ENCODE measurements at places on chromosomes 12 and 14.

DNA sequence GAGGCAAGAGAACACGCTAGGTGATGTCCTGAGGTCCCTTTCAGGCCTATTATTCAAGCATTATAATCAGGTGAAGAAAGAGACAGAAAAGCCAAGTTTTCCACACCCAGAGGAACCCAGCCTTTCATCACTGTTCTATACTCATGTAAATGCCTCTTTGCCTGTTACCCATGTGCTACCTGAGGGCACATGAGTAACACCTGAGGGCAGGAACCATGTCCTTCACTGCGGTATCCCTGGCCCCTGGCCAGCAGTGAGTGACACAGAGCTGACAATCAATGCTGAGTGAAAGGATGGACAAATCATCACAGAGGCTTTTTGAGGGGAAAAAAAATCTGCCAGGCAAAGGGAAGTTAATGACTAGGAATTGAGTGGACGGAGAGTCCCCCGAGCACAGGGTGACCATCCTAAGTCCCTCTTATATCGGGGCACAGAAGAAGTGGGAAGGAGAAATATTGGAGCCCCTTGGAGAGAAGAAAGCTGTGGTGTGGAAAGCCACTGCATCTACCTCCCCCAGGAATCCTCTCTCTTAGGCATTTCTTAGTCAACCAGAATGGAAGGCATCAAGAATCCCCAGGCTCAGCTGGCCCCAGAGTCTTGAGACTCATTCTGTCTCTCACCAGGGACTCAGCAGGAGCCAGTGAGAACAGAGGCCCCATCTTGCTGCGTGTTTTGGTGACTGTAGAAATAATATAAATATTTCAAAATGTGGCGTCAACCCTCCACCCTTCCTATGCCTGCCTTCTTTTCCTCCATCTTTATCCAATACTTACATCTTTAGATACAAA is 212.9 kb downstream of the DPF3 start:
- DNase-seq: no peak

DNA sequence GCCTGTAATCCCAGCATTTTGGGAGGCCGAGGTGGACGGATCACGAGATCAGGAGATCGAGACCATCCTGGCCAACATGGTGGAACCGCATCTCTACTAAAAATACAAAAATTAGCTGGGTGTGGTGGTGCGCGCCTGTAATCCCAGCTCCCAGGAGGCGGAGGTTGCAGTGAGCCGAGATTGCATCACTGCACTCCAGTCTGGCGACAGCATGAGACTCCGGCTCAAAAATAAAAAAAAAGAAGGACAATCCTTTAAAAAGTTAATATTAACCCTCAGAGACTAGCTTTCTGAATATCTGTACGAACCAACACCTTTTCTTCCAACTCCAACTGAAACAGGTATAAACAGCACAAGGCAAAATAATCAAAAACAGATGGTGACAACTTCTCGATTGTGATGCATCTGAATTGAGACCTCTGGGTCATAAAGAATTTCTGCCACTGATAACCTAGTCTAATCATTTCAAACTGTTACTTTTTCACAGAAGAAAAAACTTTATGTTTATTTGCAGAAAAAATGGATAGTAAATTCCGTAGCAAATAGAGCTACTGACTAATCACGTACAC is 27.8 kb downstream of the CLIP1 start:
- no peak for DNase-seq

DNA sequence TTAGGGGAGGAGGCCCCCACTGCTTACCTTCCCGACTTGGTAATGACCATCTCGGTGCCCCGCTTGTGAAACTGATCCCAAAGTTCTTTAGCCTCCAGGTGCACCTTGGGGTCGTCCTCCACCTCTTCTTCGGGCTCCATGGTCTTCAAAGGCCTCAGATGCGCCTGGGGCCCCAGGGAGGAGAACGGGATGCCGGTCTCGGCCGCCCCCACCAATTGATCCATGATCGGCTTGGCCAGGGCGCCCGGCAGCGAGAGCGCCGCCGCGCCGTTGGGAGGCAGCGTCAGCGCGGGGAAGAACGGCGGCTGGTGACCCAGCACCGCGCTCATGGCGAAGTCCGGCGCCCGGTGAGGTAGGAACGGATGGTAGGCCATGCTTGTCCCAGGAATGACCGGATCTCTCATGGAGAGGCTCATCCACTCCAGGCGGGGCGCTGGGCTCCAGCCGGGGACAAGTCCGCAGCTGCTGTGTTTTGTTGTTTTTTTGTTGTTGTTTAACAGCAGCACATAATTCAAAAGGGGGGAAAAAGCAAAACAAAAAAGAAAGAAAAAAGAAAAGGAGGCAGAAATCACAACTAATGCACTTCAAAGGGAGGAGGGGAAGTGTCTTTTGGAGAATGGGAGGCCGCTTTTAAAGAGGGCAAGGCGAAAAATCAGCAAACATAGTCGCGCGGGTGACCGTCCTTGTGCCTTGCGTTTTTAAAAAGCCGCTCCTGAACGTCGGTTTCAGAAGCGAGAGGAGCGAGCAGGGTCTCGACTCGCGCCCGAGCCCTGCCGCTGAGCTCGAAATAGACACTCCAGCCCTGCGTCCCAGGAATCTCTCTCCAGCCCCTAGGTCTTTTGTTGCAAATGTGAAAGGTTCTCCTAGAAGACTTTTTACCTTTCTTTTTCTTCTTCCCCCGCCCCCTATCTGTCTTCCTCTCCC is 928 bp downstream of the TBX3 start:
- DNase-seq: no peak

DNA sequence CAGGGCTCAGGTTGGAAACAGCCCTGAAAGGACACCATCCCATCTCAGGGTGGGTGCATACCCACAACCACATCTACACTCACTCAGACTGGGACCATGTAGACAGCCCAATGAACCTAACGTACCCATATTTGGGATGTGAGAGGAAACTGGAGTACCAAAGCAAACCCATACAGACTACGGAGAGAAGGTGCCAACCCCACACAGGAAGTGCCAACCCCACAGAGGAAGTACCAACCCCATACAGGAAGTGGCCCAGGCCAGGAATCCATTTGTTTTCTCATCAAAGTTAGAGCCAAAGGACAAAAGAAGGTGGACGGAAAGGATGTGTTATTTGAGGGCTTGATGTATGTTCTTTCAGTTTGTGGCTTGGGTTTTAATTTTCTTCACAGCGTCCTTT is 19.5 kb upstream of the SPIC start:
- DNase-seq: peak; percentile 0

GRCh38 chr14:38367922-38368321 is 112.0 kb upstream of the CLEC14A start:
- no peak for DNase-seq

GRCh38 chr12:24574538-24574937 is 374.4 kb downstream of the BCAT1 start:
- DNase-seq: no peak

DNA sequence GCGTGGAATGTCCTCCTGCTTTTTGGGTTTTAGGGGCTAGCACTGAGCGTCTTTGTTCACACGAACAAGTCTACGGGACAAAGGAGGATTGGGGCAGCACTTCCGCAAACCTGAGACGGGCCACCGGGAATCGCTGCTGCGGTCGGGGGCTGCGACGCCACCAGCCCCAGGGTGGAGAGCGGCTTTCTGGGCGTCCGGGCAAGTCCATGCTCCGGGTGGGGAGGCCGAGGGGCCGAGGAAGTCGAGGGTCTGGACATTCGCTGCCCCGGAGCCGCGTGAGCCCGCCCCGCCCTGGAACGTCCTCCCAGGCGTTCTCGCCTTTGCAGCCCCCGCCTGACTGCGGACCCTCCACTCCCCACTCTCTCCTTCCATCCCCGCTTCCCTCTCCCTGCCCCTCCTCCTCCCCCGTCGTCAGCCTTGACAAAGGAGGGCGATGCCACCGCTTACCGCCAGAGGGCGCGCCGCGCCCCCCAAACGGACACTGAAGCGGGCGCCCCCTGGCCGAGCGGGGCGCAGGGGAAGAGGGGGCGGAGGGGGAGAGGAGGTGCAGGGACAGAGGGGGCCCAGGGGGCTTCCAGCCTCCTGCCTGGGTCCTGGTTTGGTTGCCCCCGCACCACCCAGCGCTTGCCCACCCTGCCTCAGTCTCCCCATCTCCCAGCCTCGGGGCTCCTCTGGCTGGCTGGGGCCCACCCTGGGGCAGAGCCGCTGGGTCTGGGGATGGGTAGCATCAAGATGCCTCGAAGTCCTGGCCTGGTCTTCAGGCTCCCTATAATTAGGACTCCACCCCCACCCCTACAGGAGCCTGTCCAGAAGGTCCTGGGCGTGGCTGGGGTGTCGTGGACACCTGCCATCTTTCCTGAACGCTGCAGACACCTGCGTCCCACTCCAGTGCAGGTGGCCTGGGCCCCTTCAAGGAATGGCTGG is 39.1 kb upstream of the INF2 start:
- peak; percentile 52 for DNase-seq

DNA sequence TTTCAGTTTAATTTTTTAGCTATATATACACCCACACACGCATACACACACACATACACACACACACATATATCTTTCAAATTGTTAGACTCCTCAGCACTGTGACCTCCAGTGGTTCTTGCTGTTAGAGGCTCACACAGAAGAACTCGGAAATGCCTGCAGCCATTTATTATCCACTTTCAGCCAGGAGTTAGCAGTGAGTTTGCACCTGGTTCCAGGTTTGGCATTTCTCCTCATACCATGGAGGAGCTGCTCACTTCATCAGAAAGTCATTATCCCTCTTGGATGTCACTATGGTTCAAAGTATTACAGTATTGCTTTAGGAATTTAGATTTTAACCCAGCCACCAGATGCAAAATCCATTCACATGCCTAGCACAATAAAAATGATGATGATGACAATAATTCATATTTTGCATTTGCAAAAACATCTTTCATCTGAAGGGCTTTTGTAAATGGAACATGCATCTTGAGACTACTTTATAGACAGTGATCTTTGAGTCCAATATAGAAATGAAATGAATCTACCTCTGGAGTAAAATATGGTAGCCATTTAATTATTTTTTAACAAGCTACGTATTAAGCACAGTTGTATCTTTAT is 42.3 kb downstream of the NPAS3 start:
- no peak for DNase-seq

DNA sequence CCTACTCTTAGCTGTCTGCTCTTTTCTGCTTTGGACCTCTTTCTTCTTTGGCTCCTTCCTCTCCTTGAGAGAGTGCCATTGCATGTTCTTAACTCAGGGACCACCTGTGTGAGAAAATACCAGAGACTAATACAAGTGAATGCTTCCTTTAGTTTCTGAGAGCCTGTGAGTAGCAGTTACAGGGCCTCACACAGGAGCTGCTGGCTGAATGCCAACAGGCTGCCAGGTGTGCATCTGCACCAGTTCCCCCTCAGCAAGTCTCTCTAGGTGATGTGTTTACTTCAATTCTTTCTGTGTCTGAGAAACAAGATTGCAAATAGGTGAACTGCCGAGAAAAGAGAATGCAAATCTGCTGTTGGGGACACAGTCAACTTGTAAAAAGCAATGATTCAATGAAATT is 108.2 kb downstream of the STXBP6 start:
- no peak for DNase-seq

GRCh38 chr14:36208690-36209278 is 32.3 kb upstream of the PTCSC3 start:
- no peak for DNase-seq

- DNase-seq: no peak
These were observed 253.2 kb downstream of the NOVA1 start for GRCh38 chr14:26344596-26344995.

- no peak for DNase-seq
These were observed 6.8 kb downstream of the KDM2B start for GRCh38 chr12:121574025-121574424.

DNA sequence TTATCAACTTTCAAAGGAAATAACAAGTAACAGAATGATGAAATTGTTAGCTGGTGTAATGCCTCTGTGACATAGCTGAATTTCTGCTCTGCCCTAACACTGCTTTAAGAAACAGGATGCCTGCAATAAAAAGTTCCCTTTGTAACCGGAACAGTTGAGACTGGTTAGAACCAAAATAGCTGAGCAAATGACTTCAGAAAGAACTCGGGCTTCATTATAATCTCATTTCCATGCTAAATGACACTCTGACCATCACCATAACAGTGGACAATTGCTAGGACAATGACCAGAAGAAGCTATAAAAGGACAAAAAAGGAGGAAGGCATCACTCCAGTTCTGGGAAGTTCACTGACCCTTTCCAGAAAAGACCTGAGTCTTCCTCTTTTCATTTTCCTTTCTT is 23.5 kb upstream of the PYGL start:
- no peak for DNase-seq

- DNase-seq: no peak
These were observed 468.7 kb upstream of the SOX5 start for GRCh38 chr12:24418157-24418556.

DNA sequence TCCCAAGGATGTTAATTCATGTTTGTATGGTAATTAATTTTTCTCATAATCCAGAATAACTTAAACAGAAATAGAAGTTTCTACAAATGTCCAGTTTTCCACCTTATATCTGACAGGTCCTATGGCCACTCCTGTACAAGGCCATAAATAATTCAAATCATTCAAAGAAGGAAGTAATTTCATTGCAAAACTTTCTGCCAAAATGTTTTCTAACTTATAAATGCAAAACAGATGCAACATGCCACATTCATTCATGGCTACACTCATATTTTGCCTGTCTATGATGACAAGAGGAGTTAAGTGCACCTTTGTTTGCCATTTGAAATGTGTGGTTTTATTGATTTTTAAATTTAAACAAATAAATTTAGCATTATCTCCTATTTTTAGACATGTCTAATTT is 34.4 kb downstream of the ITPR2 start:
- no peak for DNase-seq

DNA sequence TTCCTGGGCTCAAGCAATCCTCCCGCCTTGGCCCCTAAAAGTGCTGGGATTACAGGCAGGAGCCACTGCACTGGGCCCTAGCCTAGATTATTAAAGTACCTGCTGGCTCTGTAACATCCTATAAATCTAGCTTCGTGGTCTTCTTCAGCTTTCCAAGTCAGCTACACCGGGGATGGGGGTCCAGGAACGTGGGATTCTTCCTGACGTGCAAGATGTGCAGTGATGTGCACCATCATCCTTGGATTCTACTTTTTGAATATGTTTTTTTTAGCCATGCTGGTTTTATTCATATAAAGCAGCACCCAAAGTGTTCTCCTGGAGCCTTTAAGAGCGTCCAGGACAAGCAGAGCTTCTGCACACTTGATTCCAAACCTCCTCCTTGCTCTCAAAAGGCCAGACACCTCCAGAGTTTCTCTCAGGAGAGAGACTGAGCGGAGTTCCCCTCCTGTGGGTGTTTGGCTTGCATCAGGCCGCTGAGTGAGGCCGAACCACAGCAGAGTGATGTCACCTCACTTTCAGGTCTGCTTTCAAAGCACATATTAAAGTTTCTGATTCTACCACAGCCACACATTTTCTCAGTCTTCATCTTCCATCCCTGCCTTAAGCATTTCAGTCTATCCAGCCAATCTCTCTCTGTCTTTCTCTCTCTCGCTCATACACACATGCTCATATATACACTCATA is 33.4 kb downstream of the VCPKMT start:
- DNase-seq: peak; percentile 82

GRCh38 chr14:104975481-104976197 is 2.5 kb downstream of the AHNAK2 start:
- no peak for DNase-seq
